ENCODE measurements at places on chromosomes 3 and 15.

GRCh38 chr3:114178770-114179368, at the start of gene DRD3:
Gene DRD3 (minus strand): TSS chr3:114179052. CDS start chr3:114171992, 7,060 bp downstream.
- DNase-seq, result no peak

GRCh38 chr3:156217674-156218352, 97.4 kb downstream of the KCNAB1 start:
- DNase-seq, result no peak

- no peak for DNase-seq
Observed at GRCh38 chr15:39181940-39182339, 398.9 kb upstream of the THBS1 start.

DNA sequence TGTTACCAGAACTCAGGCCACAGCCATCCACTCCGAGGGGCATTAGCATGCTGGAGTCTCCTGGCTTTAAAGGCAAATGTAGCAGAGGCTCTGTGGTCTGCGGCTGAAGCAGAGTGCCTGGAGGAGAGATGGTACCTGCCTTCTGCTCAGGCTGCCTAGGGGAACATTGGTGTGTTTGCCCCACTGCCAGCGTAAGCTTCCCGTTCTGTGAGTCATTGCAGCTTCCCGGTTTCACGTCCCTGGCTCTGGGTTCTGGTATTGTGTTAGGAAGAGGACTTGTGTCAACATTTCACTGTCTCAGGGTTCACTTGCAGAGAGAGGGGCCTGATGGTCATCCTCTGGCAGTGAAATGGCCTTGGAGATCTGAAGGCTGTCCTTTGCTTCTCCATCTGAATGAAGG, 1.8 kb downstream of the GASK1A start:
- no peak for DNase-seq

- no peak for DNase-seq
Observed at GRCh38 chr3:51679777-51680176, 8.7 kb downstream of the TEX264 start.

GRCh38 chr15:40769274-40770146, at the start of gene C15orf62:
Gene C15orf62 (plus strand): TSS chr15:40769980. CDS start chr15:40770496, 516 bp downstream.
- DNase-seq, result no peak

DNA sequence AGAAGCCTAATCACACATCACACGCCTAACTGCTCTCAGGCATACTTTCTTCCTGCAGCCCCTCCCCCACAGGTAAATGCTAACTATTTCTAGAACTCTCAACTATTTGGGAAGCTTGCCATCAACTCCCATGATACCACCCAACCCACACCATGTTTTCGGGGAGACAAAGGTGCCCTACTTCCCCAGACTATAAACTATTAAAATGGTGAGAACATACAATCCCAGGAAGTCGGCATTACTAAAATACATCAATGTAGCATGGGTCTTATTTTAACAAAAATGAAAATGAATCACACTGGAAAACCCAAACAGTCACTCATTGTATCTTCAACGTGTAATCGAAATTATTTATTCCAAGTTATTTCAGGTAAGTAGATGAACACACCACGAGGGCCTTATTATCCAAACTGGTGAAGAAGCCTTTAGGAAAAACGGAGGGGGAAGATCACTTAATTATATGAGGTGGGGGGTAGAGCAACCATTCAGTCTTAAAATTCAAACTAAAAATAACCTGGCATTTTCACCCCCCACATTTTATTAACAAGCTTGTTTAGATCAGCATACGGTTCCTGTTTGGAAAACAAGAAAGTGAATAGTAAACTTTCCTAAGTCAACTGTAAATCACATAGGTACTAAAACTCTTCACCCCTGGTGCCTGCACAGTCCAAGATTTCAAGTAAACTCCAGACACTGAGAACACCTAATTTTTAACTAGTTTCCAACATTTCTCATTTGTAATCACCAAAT, 1.9 kb downstream of the TBL1XR1 start:
- no peak for DNase-seq

DNA sequence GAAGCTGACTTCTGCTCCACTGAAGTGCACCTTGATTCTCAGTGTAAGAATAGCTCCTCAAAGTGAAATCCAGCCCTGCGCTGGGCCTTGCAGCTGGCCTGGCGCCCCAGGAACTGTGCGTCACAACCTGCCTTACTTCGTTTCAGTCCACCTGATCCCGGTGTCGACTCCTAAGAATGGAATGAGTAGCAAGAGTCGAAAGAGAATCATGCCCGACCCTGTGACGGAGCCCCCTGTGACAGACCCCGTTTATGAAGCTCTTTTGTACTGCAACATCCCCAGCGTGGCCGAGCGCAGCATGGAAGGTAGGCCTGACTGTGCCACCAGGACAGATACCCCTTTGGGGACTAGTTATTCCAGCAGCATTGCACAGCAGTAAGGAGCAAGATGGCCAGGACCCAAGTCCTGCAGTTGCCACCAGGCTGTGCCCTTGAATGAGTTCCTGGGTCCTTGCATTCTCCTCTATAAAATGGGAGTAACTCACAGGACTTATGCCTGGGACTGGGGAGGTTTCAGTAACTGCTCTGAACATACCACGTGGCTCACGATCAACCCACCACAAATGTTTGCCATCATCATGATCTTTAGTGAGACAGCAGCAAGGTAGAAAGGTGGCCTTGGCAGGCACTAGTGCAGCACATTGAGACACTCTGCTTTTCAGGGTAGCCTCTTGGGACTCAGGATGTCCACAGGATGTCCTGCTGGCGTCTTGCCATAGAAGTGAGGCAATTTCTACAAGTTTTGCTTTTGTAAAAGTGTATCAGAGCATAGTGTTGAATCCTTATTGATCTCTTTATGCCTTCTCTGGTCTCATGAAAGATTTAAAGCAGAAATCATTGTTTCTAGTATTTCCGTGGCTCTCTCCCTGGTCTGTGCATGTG, 46.8 kb downstream of the PXYLP1 start:
- no peak for DNase-seq

GRCh38 chr3:107680698-107681097, 157.9 kb downstream of the BBX start:
- no peak for DNase-seq

- no peak for DNase-seq
Observed at GRCh38 chr3:40681658-40682055, 156.9 kb downstream of the ZNF621 start.

- no peak for DNase-seq
Observed at GRCh38 chr3:20245781-20246180, 59.8 kb upstream of the SGO1 start.

- no peak for DNase-seq
Observed at GRCh38 chr3:66279168-66279567, 58.4 kb downstream of the SLC25A26 start.

GRCh38 chr3:197734667-197735318, 1.9 kb downstream of the RUBCN start:
- DNase-seq, result no peak

DNA sequence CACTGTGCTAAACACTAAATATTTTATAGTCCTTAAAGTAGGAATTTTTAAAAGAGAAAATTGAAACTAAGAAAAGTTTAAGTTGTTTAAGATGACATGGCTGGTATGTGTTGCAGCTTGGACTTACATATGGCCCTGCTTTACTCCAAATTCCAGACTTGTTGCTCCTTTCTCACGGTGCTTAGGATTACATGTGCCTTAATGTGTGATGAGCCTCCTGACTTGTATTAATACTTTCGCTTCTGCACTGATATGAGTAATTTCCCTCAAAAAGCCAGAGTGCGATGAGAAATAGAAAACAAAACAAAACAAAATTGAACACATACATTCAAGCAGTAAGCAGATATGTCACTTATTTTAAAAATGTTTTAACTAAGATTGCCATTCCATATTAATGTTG, 250.2 kb downstream of the VGLL3 start:
- no peak for DNase-seq

GRCh38 chr3:29949131-29949530, 657.3 kb upstream of the TGFBR2 start:
- DNase-seq, result no peak

DNA sequence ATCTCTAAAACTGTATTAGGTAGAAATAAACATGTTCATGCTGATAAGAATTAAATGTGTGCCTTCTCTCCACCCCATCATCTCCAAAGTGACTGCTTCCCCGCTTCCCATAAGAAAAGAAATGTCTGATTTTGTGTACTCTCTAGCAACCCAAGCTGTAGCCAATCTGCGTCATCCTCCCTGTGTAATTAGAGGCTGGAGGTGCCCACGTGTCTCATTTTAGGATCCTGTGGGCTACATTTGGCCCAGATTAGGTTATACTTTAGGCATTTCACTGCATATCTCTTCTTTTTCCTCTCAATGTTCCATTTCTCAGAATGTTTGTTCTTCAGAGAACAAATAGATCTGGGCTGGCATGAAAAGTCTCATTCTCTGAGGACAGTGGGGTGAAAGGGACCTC, 19.3 kb upstream of the ZNF148 start:
- peak; percentile 22 for DNase-seq

- no peak for DNase-seq
Observed at GRCh38 chr3:13197795-13198194, 124.6 kb upstream of the IQSEC1 start.

GRCh38 chr3:197873329-197873728, 76.7 kb upstream of the RPL35A start:
- DNase-seq, result no peak

- DNase-seq, result no peak
Observed at GRCh38 chr15:69127306-69127705, 33.1 kb upstream of the GLCE start.

- no peak for DNase-seq
Observed at GRCh38 chr3:179743913-179744312, 91.1 kb downstream of the USP13 start.

GRCh38 chr3:182768413-182768812, 24.9 kb upstream of the ATP11B start:
- no peak for DNase-seq

- no peak for DNase-seq
Observed at GRCh38 chr3:123936400-123936799, 24.6 kb downstream of the CCDC14 start.

- no peak for DNase-seq
Observed at GRCh38 chr15:69758291-69758771, 305.7 kb downstream of the RPLP1 start.

DNA sequence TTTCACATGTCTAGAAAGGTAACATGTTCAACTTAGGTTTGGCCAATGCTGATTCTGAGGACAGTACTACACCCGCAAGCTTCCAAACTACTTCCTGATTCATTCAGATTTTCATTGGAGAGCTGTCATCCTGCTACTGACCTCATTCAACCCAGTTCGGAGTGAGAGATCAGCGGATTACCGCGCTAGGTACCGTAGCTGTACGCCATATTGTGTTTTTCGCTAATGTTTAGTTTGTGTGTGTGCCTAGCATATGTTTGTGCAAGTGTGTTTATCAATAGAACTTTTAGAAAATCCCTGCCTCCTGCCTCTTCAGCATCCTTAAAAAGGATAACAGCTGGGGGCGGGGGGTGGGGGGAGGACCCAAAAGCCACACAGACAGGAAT, 1.1 kb downstream of the ZBTB20 start:
- no peak for DNase-seq

- DNase-seq, result no peak
Observed at GRCh38 chr3:40079203-40079846, 230.2 kb upstream of the EIF1B start.

DNA sequence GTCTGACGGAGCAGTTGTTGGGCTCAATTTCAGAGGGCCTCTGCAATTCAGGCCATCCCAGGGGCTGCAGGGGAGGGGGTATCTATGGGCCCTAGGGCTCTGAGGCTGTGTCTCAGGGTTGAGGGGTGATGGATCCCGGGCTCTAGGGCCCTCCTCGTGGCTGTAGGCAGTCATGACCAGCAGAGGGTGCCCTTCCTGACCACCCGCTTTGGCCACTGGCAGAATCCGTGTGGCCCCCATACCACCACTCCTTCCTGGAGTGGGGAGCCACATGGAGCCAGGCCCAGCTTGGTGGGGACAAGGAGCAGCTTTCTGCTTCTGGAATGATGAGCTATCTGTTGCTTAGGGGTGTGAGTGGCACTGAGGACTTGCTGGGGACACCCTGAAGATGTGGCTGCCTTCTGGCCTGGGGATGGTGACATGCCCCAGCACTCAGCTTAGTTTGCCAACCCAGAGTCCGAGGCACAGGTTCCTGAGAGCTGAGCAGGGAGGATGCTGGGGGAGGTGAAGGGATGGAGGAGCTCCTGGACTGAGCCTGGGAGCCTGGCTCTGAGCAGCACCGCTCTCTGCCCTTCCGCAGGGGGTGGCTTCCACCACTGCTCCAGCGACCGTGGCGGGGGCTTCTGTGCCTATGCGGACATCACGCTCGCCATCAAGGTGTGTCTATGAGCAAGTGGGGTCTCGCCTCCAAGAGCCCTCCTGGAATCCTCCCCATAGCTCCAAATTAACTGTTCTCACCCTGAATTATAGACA, 20.2 kb downstream of the HDAC11 start:
- no peak for DNase-seq

GRCh38 chr15:42491539-42492225, 741 bp upstream of the ZNF106 start:
- DNase-seq, result no peak

- peak; percentile 79 for DNase-seq
Observed at GRCh38 chr3:152193673-152194267, 75.0 kb upstream of the MBNL1 start.

DNA sequence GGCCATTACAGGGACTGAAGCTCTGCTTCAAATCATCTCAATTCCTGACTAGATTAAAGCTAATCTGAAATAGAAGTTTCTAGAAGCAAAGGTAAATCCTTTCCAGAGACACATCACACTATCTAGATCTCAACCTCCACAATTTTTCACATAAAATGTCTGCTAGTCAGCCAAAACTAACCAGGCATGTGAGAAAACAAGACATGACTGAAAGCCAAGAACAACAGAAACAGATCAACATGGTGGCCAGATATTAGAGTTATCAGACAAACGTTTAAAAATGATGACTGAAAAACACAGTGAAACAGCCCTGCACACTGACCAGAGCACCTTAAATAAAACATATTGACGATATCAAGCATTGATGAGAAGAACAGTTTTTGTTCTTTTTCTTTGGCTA, 59.1 kb downstream of the SUMF1 start:
- DNase-seq, result no peak

- no peak for DNase-seq
Observed at GRCh38 chr15:69862540-69862939, 235.2 kb downstream of the TLE3 start.

DNA sequence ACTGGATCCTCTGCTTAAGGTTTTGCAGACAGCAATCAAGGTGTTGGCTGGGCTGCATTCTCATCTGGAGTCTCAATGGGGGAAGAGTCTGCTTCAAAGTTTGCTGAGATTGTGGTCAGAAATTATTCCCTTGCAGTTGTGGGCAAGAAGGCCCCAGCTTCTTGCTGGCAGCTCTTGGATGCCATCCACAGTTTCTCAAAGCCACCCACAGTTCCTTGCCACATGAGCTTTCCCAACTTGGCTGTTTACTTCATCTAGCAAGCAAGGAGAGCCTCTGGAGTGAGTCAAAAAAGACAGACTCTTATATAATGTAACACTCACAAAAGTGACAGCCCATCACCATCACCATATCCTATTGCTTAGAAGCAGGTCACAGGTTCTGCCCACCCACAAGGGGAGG, 62.1 kb upstream of the ABHD2 start:
- DNase-seq, result no peak

GRCh38 chr3:138914870-138915502, 32.0 kb downstream of the FOXL2 start:
- no peak for DNase-seq

DNA sequence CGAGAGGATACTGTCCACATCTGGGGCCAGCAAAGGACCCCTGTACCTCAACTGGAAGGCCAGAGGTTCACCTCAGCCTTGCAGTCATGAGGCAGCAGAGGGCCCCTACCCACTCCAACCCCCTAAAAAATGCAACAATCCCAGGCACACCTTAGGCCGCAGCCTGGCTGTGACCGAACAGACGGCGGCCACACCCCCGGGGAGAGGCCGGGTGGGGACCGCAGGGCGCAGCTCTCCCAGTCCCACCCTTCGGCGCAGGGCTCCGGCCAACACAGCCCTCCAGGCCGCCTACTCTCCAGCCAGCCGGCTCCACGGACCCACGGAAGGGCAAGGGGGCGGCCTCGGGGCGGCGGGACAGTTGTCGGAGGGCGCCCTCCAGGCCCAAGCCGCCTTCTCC, 457 bp upstream of the DNAJA4 start:
- DNase-seq, result no peak

Measured in posterior cingulate gyrus (tissue), 11 donors.